ENCODE measurements at places on chromosomes 1 and 21. TPM values are rescaled to one million over a fixed set of nuclear protein-coding genes. Genes with fewer than 3 reads are reported as not detected.

- no peak for DNase-seq
Measured at GRCh38 chr1:209924390-209924789, 13.6 kb upstream of the SYT14 start.

DNA sequence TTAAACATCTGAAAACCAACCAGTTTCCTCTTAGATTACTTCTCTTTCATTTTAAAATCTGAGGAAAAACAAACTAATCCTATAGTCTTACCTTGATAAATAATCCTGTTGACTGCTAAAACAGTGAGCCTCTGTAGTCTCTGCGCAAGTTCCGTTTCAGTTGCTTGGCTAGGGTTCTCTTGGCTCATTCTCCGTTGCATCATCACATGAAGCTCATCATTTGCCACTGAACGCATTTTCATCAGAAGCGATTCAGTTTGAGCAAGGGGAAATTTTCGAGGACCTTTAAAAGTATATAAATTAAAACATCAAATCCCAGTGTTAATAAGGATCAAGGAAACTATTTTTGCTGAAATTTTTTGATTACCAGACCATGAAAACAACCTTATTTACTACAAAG lies 96.7 kb upstream of the GNG4 start:
- no peak for DNase-seq

The KRTAP19-1 gene
- not detected for total RNA-seq

GRCh38 chr1:116740746-116741145 lies 13.5 kb upstream of the CD2 start:
- DNase-seq = no peak

Measured in ureter (tissue), 1 donor.